CD4-positive, alpha-beta T cell treated with Interleukin-21 for 1 hour (primary cell): ENCODE measurements at places on chromosomes 16 and 17.

- no peak for DNase-seq
Measured at GRCh38 chr17:40060887-40061608, 1.7 kb upstream of the THRA start.

GRCh38 chr17:29151567-29151966 is 28.6 kb downstream of the MYO18A start:
- DNase-seq = no peak

DNA sequence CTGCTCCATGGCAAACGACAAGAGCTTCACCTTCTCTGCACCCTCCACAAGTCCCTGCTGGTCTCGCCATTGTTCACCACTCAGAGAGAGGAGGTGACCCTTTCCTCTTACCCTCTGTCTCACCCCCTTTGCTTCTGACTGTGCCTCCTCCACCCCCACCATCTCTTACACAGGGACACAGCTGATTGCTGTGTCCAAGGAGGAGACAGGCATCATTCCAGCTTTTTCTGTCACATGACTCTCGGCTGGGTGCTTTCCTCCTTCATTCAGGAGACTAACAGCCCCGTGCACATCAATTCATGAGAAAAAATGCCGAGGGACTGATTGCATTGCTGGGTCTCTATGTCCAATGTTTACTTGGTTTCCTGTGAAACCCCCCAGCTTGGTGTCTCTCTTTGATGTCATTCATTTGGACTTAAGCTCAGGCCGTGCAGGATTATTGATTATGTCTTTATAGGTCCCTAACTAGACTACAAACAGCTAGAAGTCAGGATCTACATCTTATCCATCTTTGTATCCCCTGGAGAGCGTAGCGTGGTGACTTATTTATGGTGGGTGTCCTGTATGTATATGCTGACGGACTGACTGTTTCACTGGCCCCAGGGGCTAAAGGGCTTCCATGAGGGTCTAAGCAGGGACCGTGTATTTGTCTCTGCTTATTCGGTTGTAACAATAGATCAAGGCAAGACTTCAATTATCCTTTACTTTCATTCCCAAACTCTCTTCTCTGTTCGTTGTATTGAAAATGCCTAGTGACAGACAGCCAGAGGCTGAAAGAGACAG is 82.2 kb upstream of the CDH13 start:
- no peak for DNase-seq

GRCh38 chr17:44558710-44559633 is 1.7 kb downstream of the FZD2 start:
- no peak for DNase-seq

DNA sequence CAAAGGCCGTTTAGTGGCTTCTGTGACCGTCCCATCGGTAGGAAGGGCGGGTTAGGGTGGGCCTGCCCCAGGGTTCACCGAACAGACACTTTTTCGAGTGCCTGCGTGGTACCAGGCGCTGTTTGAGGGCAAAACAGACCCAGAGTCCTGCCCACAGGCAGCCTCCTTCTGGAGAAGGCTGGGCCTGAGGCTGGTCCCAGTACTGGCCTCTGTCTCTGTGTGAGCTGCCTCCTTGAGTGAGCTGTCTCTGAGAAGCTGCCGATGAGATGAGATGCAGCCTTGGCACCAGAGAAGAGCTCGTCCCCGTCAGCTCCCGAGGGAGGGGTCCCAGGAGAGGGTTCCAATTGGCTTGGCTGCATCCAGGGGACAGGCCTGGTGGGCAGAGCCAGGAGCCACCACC is 53.1 kb downstream of the NKD1 start:
- no peak for DNase-seq

DNA sequence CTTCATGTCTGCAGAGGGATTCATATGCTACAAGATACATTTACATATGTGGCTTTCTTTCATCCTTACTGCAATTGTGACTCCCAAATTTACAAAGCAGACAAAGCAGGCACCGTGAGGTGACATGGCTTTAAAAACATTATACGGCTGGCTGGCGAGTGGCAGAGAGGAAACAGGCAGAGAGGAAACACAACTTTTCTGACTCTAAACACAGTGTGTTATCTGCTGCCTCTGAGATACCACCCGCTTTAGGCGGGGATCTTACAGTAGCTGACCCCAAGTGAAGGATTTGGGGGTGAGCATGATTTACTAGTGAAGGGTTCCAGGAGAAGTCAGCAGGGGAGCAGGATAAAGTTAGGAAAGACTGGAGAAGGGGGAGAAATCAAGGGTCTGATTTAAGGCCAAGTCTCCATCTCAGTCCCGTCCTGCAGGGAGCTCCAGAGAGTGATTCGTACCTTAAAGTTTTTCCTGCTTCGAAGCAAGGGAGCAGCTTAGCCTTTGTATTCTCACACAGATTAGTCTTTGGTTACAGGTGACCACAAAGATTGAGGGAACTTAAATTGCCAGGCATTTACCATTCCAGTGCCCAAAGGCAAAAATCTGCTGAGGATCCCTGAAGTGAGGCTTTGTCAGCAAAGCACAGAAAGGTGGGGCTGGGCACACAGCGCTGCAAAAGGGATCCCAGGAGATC is 355.0 kb downstream of the GRIN2A start:
- no peak for DNase-seq

DNA sequence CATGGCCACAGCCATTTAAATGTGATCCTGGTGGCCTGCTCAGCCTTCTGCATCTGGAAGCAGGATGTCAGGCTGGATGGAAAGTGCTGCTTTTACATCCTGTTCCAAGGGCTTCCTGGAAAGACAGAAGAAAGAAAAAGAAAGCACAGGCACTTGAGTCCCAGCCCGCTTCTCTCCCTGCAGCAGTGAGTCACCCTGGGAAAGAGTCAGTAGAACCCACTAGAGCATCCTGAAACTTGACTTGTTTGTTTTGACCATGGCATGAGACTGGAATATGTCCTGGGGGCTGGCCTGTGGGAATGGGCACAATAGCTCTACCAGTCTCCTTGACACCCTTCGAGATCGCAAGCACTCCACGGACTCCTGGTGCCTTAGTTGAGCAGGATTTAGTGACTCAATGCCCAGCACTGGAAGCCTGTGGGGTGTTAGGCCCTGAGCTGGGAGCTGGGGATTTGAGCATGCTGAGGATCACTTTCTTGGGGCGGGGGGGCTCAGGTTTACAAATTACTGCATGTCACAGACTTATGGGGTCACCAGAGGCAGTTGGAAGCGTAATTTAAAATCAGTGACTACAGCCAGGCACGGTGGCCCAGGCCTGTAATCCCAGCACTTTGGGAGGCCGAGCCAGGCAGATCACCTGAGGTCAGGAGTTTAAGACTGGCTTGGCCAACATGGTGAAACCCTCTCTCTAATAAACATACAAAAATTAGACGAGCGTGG is 22.1 kb upstream of the GNA13 start:
- no peak for DNase-seq

GRCh38 chr17:82636626-82637598 is 11.3 kb downstream of the WDR45B start:
- DNase-seq = no peak

GRCh38 chr17:16470265-16470664 is 21.7 kb downstream of the LRRC75A start:
- DNase-seq = no peak

GRCh38 chr17:75996665-75997590 is 3.7 kb upstream of the CDK3 start:
- peak; percentile 51 for DNase-seq
